Thoracic aorta (tissue), 2 donors: ENCODE measurements at places on chromosomes 12 and 14. TPM values are rescaled to one million over a fixed set of nuclear protein-coding genes. Genes with fewer than 3 reads are reported as not detected.

DNA sequence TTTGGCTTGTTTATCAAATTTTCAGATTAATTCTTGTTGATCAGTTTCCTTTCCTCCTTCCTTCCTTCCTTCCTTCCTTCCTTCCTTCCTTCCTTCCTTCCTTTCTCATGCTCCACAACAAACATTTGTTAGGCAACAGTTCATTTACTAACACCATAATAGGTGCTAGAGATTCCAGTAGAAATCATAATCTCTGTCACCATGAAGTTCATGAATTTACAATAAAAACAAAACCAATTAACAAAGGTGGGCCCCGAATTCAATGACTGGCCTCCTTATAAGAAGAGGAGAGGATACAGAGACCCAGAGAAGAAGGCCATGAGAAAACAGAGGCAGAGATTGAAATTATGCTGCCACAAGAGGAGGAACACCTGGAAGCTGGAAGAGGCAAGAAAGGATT lies 266.9 kb upstream of the GARIN6 start:
- DNase-seq = no peak

- no peak for DNase-seq
These were observed 759 bp upstream of the KLC1 start for GRCh38 chr14:103628221-103628683.

WNT5B gene
- total RNA-seq = 2.3 TPM

- DNase-seq = no peak
These were observed 13.9 kb downstream of the DUSP16 start for GRCh38 chr12:12548713-12549112.

GRCh38 chr14:64705381-64706118 lies 1.3 kb downstream of the PLEKHG3 start:
- DNase-seq = no peak

KLHDC1 gene
- 11.4 TPM for total RNA-seq

EGLN3 gene
- total RNA-seq = 11.4 TPM

GRCh38 chr12:76029982-76030340 lies 1.6 kb downstream of the PHLDA1 start:
- no peak for DNase-seq

TMEM63C gene
- total RNA-seq = under 0.01 TPM

KCNH3 gene
- total RNA-seq = 0.35 TPM

DNA sequence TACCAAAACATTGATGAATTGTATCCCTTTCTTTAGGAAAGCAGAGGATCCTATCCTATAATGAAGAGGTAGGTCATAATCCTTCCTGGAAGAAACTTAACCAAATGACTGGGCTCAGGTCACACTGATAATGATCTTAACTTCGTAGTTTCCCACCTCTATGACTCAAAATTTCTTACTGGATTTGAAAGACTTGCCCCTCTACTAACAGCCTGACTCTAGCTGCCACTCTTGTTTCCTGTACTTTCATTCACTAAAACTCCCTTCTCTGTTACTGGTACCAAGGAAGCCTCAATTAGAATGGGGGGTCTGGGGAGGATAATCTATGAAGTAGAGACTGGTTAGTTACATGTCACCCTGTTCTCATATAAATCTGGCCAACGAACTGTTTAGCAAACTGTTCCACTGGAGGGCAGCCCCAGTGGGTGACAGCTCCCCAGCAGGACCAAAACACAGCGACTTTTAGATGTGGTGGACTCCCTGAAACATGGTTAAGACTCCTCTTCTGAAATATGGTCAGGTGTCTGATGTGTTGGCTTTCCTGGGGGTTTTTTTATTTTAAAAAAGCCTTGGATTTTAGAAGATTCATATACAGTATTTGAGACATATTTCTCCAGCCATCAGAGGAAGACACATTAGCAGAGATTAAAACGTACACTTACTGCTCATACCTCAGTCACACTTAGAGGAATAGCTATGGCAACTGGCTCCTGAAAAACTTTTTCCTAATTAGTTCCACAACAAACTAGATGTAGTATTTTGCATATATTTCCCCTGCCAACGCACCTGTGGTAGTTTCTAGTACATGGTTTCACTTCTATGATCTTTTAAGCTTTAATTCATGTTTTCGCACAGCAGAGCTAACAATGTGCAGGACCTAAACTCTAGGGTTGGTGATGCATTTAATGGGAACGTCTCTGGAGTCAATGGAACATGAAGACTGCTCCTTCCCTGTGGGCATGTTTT lies 72.3 kb downstream of the ACADS start:
- no peak for DNase-seq

GRCh38 chr12:85363382-85364190 lies 83.6 kb downstream of the ALX1 start:
- no peak for DNase-seq

- DNase-seq = no peak
These were observed 268.2 kb upstream of the PLEKHG7 start for GRCh38 chr12:92434607-92435025.

- no peak for DNase-seq
These were observed 88.4 kb upstream of the DYNC1H1 start for GRCh38 chr14:101875727-101876554.

DNA sequence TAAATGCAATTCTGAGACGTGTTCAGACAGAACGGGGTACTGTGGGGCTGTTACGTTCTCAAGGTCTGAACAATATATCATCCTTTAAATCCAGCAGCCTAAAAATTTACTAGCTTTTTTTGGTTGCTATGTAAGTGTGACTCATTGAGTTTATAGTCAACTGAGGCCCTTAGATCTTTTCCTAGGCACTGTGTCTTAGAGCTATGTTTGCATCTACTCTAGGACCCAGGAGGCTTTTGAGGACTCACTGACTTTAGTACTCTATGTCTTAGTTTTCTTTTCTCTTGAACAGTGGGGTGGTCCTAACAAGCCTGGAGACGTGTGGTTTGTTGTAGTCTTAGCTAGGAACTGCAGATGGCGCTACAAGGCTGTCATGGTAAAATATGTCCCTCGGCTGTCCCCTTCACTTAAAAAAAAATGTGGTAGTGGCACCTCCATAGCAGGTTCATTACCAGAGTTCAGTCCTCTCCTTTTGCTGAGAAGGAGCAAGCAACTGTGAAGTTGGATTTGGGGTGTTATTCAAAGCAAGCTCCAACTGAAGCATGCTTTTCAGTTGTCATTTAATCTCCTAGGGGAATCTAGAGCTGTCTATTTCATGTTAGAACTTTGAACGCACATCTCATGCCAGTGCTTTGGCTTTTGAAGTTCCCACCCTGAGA lies 8.7 kb upstream of the SPATS2 start:
- no peak for DNase-seq

GRCh38 chr12:89369166-89369565 lies 16.9 kb upstream of the DUSP6 start:
- no peak for DNase-seq

GRCh38 chr12:95790033-95790916 lies at the start of gene NTN4:
TSS of gene NTN4 (minus strand) at chr12:95790764. CDS start at chr12:95790309, 455 bp downstream.
- no peak for DNase-seq
